Right atrium auricular region (tissue), 2 donors: ENCODE measurements at places on chromosomes 7 and 10. TPM values are rescaled to one million over a fixed set of nuclear protein-coding genes. Genes with fewer than 3 reads are reported as not detected.

DNA sequence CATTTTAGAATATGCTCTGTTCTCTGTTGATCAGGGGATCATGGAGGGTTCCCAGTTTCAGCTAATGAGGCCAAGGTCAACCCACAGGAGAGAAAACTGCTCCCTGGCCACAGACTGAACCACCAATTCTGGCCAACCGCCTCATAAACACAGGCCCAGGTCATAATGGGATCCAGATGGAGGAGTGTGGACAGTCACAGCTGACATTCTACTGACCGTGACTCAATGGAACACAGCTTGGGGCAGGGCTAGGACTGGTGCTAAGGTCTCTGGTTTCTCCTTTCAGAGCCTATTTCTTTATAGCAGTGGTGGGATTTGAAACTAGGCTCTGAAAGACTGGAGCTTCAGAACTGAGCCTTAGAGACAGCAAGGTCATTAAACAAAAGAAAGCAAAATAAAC is 68.3 kb downstream of the HIPK2 start:
- peaks cover 22% of the 10 kb centered on the region for H3K36me3 ChIP-seq
- no peak for DNase-seq
- H3K4me1 ChIP-seq, result no peaks in the 10 kb centered on the region
- no peak overlapping the region for H3K27ac ChIP-seq

DNA sequence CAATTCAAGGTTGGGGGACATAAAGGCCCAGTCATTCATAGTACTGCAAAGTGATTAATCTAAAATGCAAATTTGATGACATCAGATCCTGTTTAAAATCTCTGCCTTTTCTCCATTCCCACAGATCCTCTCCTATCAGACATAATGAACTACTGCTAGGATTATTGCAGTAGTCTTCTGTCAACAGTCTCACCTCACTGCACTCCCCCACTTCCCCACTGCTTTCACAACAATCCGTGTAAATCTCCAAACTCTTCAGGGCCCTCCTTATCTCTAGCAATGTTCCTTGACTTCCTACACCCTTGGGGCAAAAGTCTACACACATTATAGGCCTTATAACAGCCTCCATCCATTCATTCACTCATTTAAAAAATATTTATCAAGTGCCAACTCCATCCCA is 112.4 kb downstream of the KBTBD2 start:
- no peak overlapping the region for H3K27ac ChIP-seq
- H3K4me1 ChIP-seq, result no peaks in the 10 kb centered on the region
- H3K27me3 ChIP-seq, result no peaks in the 10 kb centered on the region
- no peak for DNase-seq

GRCh38 chr10:34633374-34633773 is 181.7 kb downstream of the PARD3 start:
- peaks cover 16% of the 10 kb centered on the region for H3K4me1 ChIP-seq
- no peaks in the 10 kb centered on the region for H3K36me3 ChIP-seq
- no peak for DNase-seq
- H3K27me3 ChIP-seq, result no peaks in the 10 kb centered on the region
- H3K27ac ChIP-seq, result no peak overlapping the region

DNA sequence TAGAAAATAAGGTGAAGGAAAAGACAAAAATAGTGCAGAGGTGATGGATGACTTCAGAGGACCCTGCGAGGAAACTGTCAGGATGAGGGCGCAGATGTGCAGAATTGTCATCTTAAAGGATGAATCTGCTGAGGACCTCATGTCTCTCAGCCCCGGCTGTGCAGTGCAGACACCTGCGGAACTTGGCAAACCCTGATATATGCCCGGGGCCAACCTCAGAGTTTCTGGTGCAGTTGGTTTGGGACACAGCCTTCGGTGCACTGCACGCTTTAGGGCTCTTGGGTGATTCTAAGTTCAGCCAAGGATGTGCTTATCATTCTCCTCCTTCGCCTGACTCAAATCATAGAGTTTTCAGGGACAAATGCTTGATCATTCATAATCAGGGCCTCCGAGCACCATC is 310.1 kb downstream of the TCERG1L start:
- no peak overlapping the region for H3K27ac ChIP-seq
- H3K27me3 ChIP-seq, result no peaks in the 10 kb centered on the region
- no peak overlapping the region for H3K4me3 ChIP-seq
- H3K36me3 ChIP-seq, result no peaks in the 10 kb centered on the region
- peak; percentile 30 for DNase-seq
- no peaks in the 10 kb centered on the region for H3K4me1 ChIP-seq

- H3K27me3 ChIP-seq, result no peaks in the 10 kb centered on the region
- peak within 1 kb of the TSS; percentile 54 for H3K4me3 ChIP-seq
- no peaks in the 10 kb centered on the region for H3K4me1 ChIP-seq
- peak within 1 kb of the TSS; percentile 91 for H3K27ac ChIP-seq
- H3K36me3 ChIP-seq, result peaks cover 8% of the 10 kb centered on the region
These were observed at the start of gene NUDT13 for GRCh38 chr10:73110345-73110849. Gene NUDT13 (plus strand): TSS chr10:73110455. CDS start chr10:73114366, 3,911 bp downstream.

- H3K4me1 ChIP-seq, result no peaks in the 10 kb centered on the region
- no peak overlapping the region for H3K4me3 ChIP-seq
- DNase-seq, result no peak
- H3K27ac ChIP-seq, result no peak overlapping the region
- no peaks in the 10 kb centered on the region for H3K27me3 ChIP-seq
These were observed 163.7 kb downstream of the WNT2 start for GRCh38 chr7:117158941-117159697.

Gene ADIRF
- total RNA-seq, result 67.8 TPM

Gene RAB11FIP2
- 13.4 TPM for total RNA-seq

Gene CALHM2
- total RNA-seq, result 57.7 TPM

Gene MRC1
- 10.8 TPM for total RNA-seq
